Activated CD8-positive, alpha-beta memory T cell treated with anti-CD3 and anti-CD28 coated beads for 1 hour (primary cell): ENCODE measurements at places on chromosomes 7 and 10.

GRCh38 chr7:99618726-99619125 is 2.0 kb downstream of the ZSCAN25 start:
- no peak for DNase-seq

- DNase-seq: no peak
Measured at GRCh38 chr7:36204929-36205635, 52.0 kb downstream of the EEPD1 start.

DNA sequence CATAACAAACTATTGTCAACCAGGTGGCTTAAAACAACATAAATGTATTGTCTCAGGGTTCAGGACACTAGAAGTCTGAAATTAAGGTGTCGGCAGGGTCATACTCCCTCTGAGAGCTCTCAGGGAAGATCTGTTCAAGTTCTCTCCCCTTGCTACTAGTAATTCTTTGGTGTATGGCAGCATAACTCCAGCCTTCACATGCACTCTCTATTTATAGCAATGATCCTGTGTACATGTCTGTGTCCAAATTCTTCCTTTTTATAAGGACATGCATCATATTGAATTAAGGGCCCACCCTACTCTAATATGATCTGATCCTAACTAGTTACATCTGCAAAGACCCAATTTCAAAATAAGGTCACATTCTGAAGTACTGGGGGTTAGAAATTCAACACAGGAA is 27.2 kb downstream of the CACNA2D1 start:
- no peak for DNase-seq

GRCh38 chr7:127350586-127350985 is 41.9 kb downstream of the ZNF800 start:
- DNase-seq: no peak

- DNase-seq: no peak
Measured at GRCh38 chr7:136138991-136139390, 161.8 kb upstream of the MTPN start.

- no peak for DNase-seq
Measured at GRCh38 chr10:126433351-126433750, 45.1 kb upstream of the ADAM12 start.

GRCh38 chr7:87190783-87191182 is 28.7 kb downstream of the TMEM243 start:
- no peak for DNase-seq

DNA sequence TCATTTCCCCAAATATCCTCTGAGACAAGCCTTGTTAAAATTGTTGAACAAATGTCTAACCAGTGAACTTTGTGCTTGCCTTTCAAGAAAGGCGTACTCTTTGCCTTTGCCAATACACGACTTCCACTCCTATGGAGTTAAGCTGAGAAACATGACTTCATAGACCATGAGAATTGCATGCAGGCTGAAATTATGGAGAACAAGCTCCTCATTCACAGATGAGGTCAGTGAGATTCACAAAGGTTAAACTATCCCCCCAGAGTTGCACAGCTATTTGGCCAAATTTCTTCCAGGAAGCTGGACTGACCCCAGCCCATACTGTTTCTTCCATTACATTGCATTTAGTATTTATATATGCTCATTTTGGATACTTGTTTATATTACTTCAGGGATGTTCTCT is 221.4 kb upstream of the SEMA3C start:
- DNase-seq: no peak

DNA sequence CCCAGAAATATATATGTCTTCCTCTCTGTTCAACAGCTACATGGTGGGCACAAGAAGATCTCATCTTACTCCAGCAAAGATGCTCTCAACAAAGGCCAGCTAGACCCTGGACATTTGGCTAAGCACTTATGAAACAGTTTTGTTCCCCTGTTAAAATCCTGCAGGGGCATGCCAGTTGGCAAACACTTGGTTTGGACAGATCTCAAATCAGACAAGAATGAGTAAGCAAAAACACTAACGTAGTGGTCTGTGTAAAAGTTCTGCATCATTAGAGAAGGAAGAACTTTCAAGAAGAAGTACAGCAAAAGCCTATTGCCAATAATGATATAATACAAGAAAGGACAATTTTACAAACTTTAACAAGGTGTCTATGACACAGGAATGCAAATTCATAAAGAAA is 125.6 kb downstream of the CALN1 start:
- no peak for DNase-seq

GRCh38 chr10:13989616-13990015 is 341.1 kb downstream of the FRMD4A start:
- no peak for DNase-seq

- DNase-seq: no peak
Measured at GRCh38 chr10:16689227-16689626, 128.0 kb downstream of the RSU1 start.

DNA sequence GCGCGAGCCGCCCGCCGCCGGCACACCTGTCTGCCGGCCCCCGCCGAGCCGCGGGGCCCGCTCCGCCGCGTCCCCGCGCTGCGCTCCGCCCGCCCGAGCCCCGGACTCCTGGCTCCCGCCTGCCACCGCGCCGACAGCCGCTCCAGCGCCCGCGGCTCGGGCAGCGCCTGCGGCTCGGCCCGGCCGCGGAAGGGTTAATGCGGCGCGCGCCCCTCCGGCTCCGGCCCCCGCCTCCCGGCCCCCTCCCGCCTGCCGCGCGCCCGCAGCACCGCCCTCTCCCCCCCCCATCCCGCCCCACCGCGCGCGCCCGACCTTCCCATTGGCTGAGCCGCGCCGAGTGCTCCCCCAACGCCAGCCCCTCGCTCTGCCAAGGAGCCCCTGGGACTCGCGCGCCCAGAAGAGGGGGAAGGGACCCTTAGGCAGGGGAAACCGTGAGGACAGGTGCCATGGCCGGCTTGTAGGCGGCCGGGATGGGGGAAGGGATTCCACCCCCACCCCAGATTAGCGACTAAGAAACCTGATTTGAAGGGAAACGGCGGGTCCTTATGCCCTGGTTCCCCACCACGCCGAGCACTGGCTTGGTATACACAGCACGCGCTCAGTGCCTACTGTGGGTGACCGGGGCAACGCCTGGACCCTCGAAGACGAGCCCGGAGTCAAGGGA is at the start of gene KCNH2:
KCNH2 (minus strand) TSS at position 196 of the 664 bp plus-strand sequence. CDS start 408 bp downstream, outside the sequence.
- DNase-seq: no peak

- DNase-seq: no peak
Measured at GRCh38 chr7:86786376-86786775, 142.7 kb downstream of the GRM3 start.

DNA sequence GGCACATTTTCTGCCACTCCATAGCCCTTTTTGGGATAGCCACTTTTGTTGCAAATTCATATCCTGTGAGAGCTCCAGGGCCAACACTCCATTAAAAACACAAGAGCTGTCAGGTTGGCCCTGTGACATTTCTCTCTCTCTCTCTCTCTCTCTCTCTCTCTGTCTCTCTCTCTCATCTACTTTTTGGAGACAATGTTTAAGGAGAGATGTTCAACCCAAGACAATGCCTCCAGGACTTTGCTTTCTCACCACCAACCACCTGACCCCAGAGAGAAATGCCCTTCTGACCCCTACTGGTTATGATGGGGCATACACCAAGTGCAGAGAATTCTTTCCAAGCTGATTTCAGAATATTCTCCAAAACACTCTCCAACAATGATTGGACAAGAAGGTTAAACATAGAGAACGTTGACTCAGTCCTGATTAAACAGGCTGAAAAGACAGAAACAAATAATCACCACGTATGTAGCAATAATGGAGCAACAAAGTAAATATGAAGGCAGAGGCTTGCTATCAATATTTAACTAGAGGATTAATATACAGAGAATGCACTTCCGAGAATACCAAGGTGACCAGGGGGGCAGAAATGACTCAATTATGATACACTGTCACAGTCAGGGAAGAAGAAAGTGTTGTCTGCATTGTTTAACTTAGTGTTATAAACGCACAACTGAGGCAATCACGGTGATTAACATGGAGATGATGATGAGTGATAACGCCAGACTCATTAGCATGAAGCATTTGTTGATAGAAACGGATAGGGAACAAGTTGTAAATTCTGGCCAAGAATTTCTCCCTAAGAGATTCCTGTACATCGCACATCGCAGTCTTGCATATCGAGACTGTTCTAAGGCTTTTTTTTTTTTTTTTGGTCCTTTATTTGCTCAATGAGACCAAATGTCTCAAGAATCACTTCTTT is 178.5 kb downstream of the NRP1 start:
- DNase-seq: no peak

DNA sequence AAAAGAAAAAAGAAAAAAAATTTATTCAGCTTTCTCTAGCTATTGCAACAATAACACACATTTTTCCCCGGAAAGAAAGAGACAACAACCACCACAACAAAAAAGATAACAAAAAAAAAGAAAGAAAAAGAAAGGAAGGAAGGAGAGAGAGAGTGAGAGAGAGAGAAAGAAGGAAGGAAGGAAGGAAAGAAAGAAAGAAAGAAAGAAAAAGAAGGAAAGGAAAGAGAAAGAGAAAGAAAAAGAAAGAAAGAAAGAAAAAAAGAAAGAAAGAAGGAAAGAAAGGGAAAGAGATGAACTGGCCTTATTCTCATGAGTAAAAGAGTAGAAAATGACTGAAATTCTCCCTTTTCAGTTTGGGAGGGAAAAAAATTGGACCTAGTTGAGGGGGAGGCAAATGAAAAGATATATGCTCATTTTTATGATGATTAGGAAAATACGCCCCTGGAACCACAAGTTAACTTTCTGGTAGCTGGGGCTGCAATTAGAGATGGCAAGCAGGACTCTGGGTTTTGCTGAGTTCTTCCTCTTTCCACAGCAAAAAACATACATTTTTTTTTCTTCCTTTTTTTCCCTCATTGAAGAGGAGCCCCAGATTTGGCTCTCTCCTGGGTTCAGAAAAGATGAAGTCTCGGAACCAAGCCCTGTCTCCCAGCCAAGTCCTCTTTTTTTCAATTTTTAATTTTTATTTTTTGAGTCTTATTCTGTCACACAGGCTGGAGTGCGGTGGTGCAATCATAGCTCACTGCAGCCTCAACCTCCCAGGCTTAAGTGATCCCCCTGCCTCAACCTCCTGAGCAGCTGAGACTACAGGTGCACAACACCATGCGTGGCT is 12.6 kb upstream of the PRDX3 start:
- DNase-seq: no peak

- no peak for DNase-seq
Measured at GRCh38 chr7:49773218-49773935, at the start of gene VWC2. VWC2 (plus strand) TSS chr7:49773638; CDS start chr7:49775436, 1,798 bp downstream.

GRCh38 chr7:137366995-137367394 is 23.5 kb upstream of the PTN start:
- DNase-seq: no peak

- no peak for DNase-seq
Measured at GRCh38 chr10:32947586-32947985, 10.4 kb downstream of the ITGB1 start.

DNA sequence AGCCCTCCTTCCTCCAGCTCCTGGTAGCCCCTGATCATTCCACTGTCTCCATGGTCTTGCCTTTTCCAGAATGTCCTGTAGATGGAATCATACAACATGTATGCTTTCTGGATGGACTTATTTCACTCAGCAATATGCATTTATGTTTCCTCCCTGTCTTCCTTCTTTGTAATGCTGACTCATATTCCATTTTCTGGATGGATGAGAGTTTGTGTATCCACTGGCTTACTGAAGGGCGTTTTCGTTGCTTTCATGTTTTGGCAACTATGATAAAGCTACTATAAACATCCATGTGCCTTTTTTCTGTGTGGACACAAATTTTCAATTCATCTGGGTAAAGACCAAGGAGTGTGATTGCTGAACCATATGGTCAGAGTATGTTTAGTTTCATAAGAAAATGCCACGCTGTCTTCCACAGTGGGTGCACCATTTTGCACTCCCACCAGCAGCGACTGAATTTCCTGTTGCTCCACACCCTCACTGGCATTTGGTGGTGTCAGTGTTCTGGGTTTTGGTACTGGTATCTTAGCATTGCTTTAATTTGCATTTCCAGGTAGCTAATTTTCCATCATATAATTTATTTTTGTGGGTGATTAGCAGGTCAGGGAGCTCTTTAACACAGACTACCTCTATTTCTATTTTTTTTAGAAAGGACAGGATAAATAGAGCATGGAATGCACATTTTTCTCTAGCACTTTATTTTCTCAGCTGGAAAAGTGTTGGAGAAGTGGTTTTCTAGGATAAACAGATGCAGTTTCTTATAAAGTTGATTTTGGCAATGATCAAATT is 252.2 kb downstream of the WDR37 start:
- DNase-seq: no peak

- no peak for DNase-seq
Measured at GRCh38 chr7:85095366-85095765, 91.5 kb downstream of the SEMA3D start.

GRCh38 chr7:128916643-128916915 is 6.1 kb upstream of the KCP start:
- no peak for DNase-seq

DNA sequence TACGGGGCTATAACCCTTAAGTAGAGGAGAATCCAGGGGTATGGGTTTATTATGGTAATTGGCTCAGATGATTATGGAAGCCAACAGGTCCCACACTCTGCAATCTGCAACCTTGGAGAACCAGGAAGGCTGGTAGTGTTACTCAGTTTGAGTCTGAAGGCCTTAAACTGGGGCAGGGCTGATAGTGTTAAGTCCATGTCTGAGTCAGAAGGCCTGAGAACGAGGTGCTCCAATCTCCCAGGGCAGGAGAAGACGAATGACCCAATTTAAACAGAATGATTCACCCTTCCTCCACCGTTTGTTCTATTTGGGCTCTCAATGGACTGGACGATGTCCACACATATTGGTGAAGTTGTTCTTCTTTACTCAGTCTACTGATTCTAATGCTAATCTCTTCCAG is 244.5 kb upstream of the PTER start:
- DNase-seq: no peak

DNA sequence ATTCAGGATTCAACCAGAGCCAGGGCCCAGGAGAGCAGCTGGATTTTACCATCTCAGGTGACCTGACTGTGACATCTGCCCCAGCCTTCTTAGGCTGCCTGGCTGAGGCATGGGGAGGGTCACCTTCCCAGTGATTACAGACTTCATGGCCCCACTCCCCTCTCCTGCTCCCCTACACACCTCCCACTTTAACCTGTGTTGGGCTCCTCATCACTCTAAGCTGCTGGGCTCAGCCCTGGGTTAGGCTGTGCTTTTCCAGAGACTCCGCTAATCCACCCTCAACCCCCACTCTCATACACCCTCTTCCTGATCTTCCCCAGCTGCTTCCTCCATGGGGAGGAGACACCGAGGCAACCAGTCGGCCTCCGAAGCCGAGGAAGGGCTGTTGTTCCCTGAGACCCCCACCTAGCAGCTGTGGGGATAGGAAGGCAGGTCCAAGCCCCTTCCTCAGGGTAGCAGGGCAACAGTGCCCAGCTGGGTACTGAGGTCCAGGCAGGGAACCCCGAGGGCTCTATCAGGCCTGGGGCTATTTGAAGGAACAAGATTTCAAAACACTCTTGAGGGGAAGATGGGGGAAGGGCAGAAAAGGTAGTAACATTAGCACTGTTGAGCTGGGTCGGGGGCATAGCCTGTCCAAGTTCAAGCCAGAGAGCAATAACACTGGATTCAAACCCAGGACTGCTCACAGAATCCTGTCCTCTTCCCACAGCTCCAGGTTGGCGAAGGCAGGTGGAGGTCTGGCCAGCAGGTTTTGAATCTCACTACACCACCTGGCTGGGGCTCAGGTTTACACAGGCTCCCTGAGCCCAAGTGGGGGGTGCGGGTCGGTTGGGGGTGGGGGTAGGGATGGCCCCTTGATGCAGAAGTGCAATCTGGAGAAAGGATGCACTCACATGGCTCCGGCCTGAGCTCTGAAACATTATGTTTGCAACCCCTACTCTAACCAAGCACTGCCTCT is 1.8 kb downstream of the IMPDH1 start:
- no peak for DNase-seq

- DNase-seq: no peak
Measured at GRCh38 chr10:20955355-20955893, 58.3 kb upstream of the NEBL start.

GRCh38 chr10:43156590-43157341 is 18.5 kb downstream of the CSGALNACT2 start:
- no peak for DNase-seq

GRCh38 chr7:121578669-121579068 is 182.6 kb upstream of the FAM3C start:
- DNase-seq: no peak
